Non-pigmented ciliary epithelial cell (primary cell): ENCODE measurements at places on chromosomes 3 and 15.
A peak's percentile ranks its signal among the peaks of the same experiment; 100 is the strongest.

DNA sequence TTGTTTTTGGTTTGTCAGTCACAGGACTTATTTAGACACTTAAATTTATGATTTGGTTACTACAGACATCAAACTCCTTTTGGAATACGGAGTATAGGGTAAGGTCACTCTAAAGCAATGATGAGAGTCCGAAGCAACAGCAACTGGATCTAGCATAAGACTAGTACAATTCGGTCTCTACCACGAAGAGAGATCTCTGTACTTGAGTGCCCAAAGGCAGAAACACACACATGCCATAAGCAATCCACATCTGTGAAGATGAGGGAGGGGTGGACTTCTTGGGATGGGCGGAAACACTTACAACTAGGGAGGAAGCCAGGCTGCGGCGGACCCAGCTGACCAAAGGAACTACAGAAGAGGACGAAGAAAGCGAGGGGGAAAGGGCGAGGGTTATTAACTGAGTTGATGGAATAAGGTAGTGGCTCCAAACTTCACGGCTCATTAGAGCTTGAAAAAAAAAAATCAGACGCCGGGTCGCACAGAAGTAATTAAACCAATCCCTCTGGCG lies 595 bp downstream of the DPH6 start:
- DNase-seq = no peak

- DNase-seq = no peak
Observed at GRCh38 chr15:74892931-74893330, 3.1 kb downstream of the MPI start.

DNA sequence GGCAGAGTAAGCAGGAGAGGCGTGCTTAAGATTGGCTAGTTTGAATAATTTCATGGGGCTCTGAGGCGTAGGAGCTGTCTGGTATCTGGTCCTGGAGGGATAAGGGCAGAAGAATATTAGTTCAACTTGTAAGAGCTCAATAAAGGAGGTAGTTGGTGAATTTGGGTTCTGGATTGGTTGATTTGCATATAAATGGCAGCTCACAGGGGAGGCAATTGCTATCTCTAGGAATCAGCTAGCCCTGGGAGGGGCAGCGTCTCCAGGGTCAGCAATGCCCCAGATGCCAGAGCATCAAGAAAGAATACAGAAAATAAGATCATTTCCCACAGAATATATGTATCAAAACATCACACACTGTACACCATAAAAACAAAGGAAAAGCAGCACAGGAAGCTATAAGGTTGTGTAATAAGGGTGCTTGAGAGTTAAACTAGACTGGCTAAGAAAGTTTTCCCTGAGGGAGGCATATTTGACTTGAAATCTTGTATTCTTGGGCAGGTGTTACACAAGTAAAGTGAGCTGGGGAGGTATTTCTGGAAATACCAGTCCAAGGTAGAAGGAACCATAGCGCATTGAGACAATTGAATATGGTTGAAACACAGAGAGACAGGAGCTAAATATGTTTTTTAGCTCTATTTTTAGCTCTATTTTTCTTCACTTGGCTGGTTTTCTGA lies 6.1 kb downstream of the MOBP start:
- no peak for DNase-seq

GRCh38 chr3:39668420-39668819 lies 141.0 kb upstream of the MYRIP start:
- peak; percentile 24 for DNase-seq

GRCh38 chr3:14451844-14452739 lies 49.7 kb downstream of the SLC6A6 start:
- peak; percentile 63 for DNase-seq

DNA sequence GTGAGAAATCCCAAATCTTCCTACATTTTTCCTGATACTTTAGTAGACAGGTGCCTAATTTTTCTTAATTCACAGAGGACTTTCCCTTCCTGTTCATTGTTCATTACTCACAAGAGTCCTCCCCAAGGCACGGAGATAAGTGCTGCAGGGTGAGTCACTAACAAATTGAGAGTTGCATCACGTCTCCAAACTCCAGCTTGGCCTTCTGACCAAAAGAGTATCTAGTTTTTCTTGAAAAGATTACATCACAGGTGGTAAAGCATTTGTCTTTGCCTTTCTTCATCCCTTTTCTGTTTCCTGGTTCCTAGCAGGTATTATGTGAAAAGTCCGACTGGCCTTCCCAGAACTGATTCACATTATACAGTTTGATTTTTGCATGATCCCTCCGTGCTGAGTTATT lies 24.9 kb upstream of the RASGRP1 start:
- peak; percentile 55 for DNase-seq

DNA sequence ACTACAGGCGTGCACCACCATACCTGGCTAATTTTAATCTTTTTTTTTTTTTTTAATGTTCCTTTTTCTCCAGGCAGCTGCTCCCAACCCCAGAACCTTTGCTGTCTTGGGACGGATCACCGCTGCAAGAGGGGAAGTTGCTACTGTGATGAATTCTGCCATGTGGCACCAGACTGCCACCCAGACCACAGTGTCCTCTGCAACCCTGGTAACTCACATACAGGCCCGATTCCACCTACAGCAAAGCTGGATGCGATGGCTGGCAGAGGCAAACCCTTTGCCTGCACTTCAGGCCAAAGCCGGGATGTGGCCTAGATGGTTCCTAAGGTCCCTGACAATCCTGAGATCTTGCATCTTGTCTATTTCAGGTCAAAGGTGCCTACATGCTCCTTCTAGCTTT lies 12.7 kb upstream of the MUC20 start:
- DNase-seq = no peak

DNA sequence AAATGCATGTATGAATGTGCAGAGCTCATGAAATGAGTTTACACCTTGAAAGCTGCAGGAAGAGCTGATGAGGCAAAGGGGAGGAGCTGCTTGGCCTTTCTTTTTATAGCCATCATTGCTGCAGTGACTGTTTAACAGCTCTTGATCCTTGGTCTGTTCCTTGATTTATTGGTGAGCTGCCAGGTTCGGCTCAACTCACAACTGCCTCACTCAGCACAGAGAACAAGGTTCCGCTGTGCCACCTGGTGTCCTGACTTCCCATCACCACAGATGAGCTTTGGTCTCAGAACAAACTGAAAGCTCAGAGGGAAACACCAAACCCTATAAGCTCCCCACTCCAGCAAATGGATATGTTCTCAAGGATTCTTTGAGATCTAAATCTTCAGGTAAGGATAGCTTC lies 626.1 kb downstream of the MAGI1 start:
- no peak for DNase-seq

- no peak for DNase-seq
Observed at GRCh38 chr3:197547306-197548011, 8.3 kb downstream of the BDH1 start.

GRCh38 chr3:138938056-138938876 lies 8.7 kb downstream of the FOXL2 start:
- DNase-seq = no peak

GRCh38 chr15:64279131-64279530 lies 76.8 kb downstream of the CSNK1G1 start:
- DNase-seq = peak; percentile 42

- DNase-seq = no peak
Observed at GRCh38 chr3:108882762-108883161, 60.2 kb downstream of the TRAT1 start.

- DNase-seq = no peak
Observed at GRCh38 chr3:65953881-65954733, 84.6 kb downstream of the MAGI1 start.

DNA sequence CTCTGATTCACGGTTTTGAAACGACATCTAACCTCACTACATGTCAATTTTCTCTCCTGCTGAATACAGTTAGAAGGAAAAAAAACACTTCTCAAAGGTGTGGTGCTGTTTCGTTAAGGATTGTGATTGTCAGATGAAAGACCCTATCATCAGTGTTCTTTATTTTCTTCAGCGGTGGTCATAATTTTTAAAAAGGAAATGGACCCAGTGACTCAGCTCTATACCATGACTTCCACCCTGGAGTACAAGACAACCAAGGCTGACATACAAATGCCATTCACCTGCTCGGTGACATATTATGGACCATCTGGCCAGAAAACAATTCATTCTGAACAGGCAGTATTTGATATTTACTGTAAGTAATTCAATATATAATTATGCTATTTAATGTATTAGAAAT lies 167.8 kb downstream of the ALCAM start:
- no peak for DNase-seq

DNA sequence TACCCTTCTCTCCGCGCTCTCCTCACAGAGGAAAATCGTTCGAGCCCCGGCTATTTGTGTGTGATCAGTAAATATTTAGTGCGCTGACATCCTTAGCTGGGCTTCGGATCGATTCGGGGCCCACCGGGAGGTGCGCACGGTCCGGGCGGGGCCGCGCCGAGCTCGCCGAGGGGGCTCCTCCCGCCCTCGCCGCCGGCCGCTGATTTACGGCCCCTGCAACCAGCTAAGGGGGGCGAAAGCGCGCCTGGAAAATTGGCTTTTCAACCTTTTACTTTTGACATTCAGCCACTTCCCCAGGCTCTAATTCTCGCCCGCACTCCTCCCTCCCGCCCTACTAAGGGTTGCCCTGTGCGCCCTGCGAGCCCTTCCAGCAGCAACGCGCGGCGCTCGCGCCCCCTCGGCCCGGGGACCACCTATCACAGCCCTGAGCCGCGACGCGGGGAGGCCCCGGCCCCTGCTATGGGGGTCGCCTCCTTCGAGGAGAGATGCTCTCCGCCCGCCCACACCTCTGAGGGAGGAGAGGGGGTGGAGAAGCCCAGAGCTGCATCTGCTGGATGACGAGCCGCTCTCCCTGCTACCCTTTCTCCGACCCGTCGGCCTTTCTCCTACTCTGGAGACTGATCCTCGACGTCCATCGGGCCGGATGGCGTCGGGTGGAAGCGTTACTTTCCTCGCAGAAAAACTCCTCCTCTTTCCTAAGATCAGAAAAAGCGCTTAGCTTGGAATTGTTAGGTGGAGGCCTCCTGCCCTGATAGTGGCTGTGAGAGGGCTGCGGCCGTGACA lies 7.8 kb upstream of the NR2F2 start:
- no peak for DNase-seq

DNA sequence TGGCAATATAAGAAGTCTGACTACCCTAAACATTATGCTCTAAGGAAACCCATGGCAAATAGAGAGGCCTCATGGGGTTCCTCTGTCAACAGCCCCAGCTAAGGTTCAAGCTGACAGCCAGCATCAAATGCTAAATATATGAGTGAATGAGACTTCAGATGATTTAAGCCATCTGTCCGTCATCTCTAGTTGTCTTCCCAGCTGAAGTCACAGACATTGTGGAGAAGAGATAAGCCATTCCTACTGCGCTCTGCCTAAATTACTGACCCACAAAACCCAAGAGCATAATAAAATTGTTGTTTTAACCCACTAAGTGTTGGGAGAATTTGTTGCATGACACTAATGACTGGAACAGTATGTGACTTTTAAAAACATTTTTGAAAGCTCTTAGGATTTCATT lies 87.3 kb upstream of the IGSF10 start:
- DNase-seq = no peak

DNA sequence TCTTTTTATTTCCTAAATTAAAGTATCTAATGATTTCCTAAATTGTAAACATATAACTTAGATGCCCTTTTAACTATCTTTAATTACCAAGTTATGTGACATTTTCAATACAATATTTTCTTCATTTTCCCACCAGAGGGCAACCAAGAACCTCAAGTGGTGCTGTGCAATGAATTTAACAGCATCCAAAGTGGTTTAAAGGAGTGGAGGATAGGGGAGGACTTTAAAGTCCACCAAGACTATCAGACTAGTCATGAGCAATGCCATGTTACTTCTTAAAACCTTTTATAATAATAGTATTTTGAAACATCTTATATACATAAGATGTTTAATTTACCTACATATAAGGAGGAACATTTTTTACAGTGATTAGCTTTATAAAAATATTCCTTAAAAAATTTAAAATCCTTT lies 74.4 kb downstream of the DLG1 start:
- no peak for DNase-seq

GRCh38 chr15:56492791-56493555 lies 28.0 kb upstream of the MNS1 start:
- no peak for DNase-seq

DNA sequence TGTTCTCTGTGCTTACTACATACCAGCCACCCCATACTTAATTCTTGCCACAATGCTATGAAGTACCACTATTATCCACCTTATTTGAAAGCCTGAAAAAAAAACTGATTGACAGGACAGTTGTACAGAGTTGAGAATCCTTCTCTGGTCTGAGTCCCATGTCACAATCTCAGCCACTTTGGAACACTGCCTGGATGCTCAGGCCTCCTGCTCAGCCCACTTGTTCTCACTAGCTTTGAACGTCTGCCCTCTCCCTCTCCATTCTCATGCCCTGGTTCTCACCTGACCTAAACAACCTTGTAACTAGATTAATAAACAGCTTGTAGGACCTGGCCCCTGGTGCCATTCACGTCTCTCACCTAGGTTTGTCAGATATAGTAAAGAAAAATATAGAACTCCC lies 53.9 kb downstream of the TRIM69 start:
- no peak for DNase-seq

GRCh38 chr3:25532431-25533162 lies 104.5 kb downstream of the RARB start:
- no peak for DNase-seq

DNA sequence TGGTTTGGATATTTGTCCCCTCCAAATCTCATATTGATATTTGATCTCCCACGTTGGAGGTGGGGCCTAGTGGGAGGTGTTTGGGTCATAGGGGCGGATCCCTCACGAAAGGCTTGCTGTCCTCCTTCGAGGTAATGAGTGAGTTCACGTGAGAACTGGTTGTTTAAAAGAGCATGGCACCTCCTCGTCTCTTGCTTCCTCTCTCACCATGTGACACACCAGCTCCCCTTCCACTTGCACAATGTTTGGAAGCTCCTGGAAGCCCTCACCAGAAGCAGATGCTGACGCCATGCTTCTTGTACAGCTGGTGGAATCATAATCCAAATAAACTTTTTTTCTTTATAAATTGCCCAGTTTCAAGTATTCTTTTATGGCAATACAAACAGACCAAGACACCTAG lies 38.6 kb downstream of the RFTN1 start:
- DNase-seq = no peak
